ENCODE measurements at places on chromosomes 2 and 18. TPM values are rescaled to one million over a fixed set of nuclear protein-coding genes. Genes with fewer than 3 reads are reported as not detected.

CCL20 gene
- not detected for total RNA-seq

SNORC gene
- total RNA-seq: 2.6 TPM

THSD7B gene
- 1.2 TPM for total RNA-seq

GAD1 gene
- 10.7 TPM for total RNA-seq

B3GNT2 gene
- total RNA-seq: 73.2 TPM

IL37 gene
- total RNA-seq: not detected

CCDC85A gene
- 0.34 TPM for total RNA-seq

GRP gene
- 2.1 TPM for total RNA-seq

CD8B gene
- total RNA-seq: not detected

CPLX4 gene
- total RNA-seq: 0.12 TPM

MATN3 gene
- total RNA-seq: 1.7 TPM

SH3YL1 gene
- 24.3 TPM for total RNA-seq

Measured in neural progenitor cell (in vitro differentiated cells).